Naive thymus-derived CD4-positive, alpha-beta T cell (primary cell): ENCODE measurements at places on chromosomes 5 and 9.

DNA sequence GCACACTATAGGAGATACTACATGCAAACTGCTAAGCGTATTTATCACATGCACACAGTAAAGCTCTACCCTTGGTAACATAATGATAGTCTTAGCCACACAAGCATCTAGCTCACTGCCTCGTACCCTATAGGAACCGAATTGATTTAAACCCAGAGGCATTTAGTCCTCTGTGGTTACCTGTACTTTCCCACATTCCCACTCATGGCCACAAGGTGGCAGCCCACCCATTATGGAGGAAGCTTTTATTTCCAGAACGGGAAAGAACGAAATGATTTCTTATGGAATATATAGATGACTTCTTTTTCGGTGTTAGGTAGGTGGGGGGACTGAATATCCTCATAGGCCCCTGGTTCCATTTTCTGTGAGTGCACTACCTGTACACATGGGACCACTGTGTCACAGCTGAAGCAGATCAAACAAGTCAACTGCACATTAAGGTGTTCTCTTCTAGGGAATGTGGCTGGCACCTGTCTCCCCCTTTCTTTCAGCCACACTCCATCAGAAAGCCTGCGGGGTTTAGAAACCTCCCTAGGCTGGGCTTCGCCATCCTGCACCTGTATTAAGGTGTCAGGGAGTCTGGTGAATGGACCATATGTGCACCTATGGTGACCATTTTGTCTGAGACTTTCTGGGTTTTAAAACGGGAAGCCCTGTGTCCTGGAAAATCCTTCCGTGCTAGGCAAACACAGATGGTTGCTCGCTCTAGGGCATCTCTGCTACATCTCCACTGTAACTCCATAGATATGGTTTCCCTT is 313.2 kb downstream of the SLIT3 start:
- DNase-seq: peak; percentile 8

GRCh38 chr9:2693056-2693455 is 24.3 kb upstream of the KCNV2 start:
- no peak for DNase-seq

- DNase-seq: no peak
Observed at GRCh38 chr5:90878081-90878480, 319.5 kb downstream of the ADGRV1 start.

GRCh38 chr5:150510460-150511263 is 2.7 kb downstream of the NDST1 start:
- DNase-seq: no peak

DNA sequence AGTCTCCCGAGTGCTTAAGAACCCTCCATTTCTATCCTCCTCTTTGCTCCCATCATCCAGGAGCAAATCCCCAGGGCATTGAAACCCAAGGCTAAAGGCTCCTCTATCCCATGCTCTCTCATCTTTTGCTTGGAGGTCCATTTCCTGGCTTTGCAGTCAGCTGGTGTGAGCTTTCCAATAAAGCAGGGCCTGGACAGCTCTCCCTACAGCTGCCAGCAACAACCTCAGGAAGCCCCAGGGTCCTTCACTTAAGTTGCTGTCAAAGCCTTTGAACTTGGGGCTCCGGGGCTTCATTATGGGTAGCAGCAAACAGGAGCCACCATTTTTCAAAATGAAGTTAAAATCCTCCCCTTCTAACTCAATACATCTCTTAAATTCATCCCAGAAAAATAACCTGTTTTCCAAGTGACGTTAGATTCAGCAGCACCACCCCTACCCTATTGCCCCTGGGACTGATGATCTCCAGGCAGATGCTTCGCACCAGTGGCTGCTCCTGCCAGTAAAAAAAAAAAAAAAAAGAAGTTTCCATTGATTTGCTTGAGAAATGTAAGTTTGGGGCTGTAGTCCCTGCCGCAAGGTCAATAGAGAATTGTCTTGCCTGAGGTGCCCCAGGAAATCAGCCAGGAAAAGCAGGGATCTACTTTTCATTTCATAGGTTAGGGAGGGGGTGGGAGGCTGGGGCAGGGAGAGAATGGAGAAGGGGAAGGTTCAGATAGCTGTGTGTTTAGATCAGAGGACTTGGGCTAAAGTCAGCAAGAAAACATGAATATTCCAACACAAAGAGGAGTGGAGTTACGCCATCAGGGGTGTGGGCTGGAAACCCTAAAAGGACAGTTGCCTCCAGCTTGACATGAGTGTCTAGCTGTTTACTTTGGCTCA is 83.8 kb upstream of the IL6ST start:
- DNase-seq: no peak

DNA sequence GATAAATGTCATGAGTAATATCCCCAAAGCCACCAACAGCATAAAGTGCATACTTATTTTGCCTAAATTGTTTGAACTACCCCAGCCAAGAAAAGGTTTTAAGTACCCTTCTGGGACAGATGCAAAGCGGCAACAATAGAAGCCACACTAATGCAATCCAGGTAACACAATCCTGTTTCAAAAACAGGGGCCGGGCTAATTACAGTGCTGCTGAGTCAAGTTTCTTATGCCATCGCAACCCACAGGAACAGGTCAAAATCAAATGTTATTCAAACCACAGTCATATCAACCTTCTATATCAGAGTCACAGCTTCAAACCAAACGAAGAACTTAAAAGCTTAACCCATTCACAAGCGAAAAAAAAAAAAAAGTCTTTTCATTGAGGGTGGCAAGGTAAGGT is 28.3 kb downstream of the EBF1 start:
- DNase-seq: no peak

GRCh38 chr9:97307091-97307490 is 368 bp upstream of the CCDC180 start:
- DNase-seq: no peak

DNA sequence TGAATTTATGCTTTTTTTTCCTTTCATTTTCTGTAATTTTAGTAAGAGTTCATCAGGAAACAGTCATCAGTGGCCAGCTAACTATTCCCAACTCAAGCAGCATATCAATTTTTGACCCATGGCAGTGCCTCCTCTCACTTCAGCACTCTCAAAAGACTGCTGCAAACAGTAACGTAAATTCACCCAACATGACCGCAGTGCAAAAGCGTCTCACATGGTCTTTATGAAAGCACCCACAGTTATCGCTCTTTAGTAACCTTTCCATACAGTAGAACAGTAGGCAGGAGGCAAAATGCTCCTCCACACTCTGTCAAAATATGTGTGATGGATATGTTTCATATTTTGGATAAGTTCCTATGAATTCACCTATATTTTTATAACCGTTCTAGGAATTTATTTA is 48.6 kb downstream of the PARP8 start:
- no peak for DNase-seq

DNA sequence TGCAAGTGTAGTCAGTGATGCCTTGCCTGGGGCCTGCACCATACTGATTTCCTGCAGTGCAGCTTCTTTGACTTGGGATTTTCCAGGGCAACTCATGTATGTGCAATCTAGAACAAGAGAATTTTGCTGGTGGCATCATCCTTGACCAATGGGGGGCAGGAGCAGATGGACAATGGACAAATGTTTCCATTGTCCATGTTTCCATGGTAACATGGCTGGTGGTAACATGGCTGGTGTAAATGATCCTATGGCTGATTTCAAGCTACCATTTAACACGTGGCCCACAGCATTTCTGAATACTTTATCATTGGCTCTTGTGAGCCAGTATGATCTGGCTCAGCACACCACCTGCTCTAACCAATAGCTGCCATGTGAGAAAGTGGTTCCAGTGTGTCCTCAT is 130.1 kb upstream of the OSMR start:
- no peak for DNase-seq

- no peak for DNase-seq
Observed at GRCh38 chr9:128161215-128161902, 1.3 kb downstream of the BBLN start.

- no peak for DNase-seq
Observed at GRCh38 chr9:87888501-87888900, 5.8 kb downstream of the SPATA31E1 start.

GRCh38 chr5:172454358-172455086 is at the start of gene SH3PXD2B:
Gene SH3PXD2B (minus strand): TSS chr5:172454525. CDS start chr5:172454352, 173 bp downstream.
- no peak for DNase-seq
